RPMI7951 (cell line): ENCODE measurements at places on chromosomes 4 and X. TPM values are rescaled to one million over a fixed set of nuclear protein-coding genes. Genes with fewer than 3 reads are reported as not detected.
A peak's percentile ranks its signal among the peaks of the same experiment; 100 is the strongest.

- no peak for DNase-seq
Observed at GRCh38 chr4:152607178-152607577, 71.3 kb upstream of the FBXW7 start.

DNA sequence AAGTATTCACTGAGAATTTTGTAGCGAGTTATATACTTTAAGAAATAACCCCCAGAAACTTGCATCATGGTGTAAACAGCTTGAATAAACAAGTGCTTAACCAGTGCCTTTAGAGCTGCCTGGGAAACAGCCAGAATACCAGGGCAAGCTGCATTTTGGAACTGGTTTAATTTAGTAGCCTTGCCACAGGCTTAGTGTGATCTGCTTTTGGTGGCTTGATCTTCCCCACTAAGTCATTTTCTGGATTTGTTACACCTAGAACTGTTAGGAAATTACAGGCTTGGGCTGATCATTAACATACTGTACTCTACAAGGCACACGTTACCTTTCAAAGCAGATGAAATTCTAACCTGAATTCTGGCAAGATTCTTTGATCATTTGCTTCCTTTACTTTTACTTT, 35.4 kb downstream of the NPNT start:
- DNase-seq = no peak

DNA sequence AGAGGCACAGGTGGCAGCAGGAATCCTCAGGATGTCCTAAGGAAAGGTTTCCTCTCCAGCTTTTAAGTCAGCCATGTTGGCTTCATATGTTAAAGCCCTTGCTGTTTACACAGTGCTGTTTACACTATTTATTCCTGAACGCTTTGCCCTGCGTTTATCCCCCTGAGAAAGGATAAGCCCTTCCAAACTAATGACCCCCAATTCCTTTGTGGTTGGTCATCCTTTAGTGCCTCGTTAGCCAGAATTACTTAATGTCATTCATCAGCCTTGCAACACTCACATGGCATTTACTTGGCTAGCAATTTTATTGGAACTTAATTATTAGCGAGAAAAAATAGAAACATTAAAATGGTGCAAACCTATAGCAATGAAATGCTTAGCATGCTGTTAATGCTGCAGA, 23.8 kb downstream of the VCX2 start:
- DNase-seq = no peak

GRCh38 chrX:47361538-47362511, 8.6 kb upstream of the ZNF157 start:
- peak; percentile 94 for DNase-seq

GRCh38 chr4:184424993-184425758, 49.2 kb downstream of the IRF2 start:
- peak; percentile 77 for DNase-seq

DNA sequence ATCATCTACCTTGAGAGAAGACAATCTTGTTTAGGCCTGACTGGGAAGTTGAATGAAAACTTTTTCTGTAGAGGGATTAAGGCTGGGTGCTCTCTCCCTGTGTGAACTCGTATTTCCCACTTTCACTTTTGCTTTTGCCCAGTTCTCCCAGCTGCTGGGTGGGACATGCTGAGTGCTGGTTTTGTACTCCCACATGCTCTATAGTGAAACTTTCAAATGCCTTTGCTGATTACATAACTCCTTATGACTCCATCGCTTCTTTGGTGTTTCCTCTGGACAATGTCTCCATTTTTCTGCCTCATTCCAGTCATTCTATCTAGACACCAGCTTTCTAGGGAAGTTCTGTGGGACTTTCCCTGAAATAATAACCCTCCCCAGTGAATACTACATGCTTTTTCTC, 100.5 kb downstream of the CLNK start:
- peak; percentile 46 for DNase-seq

GRCh38 chrX:53088136-53088974, 5.6 kb upstream of the KANTR start:
- DNase-seq = peak; percentile 23

- DNase-seq = no peak
Observed at GRCh38 chr4:20614816-20615215, 85.4 kb upstream of the PACRGL start.

DNA sequence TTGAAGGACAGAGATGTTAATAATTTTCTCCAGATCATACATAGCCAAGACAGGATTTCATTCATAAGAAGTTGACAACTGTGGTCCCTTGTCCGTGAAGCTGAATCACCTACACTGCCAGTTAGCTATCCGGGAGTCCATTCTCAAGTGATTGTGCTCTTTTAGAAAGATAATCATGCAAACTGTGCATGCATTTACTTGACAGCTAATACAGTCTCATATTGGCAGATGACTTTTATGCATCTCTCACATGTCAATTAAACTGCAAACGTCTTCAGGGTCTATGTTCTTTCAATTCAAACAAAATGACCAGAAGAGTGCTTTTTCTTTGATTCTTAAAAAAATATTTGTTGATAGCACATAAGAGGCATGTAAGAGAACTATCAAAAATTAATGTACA, 1572.9 kb downstream of the C4orf33 start:
- DNase-seq = no peak

DNA sequence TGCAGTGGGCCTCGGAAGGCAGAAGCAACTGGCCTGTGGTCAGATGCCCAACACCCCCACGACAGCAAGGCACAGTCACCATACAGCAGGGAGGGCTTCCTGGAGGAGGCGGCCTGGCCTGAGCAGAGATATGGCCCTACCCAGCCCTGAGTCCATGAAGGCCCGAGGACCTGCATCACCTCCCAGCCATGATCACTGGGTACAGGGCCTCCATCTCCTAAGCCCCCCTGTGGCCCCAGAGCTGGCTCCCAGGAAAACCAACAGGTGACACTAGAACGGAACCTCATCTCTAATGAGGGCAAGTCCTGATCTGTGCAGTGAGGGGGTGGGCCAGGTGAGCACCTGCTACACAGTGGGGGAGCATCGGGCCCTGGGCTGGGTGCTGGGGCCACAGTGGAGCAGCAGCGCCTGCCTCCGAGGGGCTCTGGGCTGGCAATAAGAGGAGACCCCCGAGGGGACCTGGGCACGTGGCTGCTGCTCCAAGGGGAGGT, 26.2 kb upstream of the MXD4 start:
- no peak for DNase-seq

GRCh38 chr4:125434136-125434535, 119.4 kb downstream of the FAT4 start:
- DNase-seq = no peak

DNA sequence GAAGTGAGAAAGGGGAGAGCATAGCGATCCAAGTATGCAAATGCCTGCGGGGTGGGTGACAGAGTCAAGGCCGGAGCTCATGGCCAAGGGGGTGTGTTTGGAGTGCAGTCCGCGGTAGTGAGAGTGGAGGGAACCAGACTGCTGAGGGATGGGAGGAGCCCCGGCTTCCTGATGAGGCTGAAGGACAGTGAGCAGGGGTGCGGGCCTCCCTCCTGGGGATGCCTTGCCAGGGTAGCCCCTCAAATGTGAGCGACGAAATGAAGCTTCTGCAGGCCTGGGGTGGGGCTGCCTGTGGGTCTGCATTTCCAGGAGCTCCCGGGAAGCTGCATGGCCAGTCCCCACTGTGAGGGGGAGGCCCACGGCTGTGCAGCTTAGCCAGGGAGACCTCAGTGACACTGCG, 45.0 kb downstream of the PSAPL1 start:
- no peak for DNase-seq

GRCh38 chrX:131549011-131549410, 5.1 kb downstream of the OR13H1 start:
- DNase-seq = no peak

Gene CSN1S1
- not detected in 2 replicates for total RNA-seq

Gene POF1B
- not detected in 2 replicates for total RNA-seq

Gene TMSB15C
- 3.0 and 7.3 TPM in 2 replicates for total RNA-seq

Gene PLA2G12A
- total RNA-seq = 9.1 and 62.4 TPM in 2 replicates

Gene SUPT20HL2
- 0.24 TPM in 1 of 2 replicates, not detected in the other for total RNA-seq
